Posterior vena cava (tissue), 2 donors: ENCODE measurements at places on chromosomes 2 and 18. TPM values are rescaled to one million over a fixed set of nuclear protein-coding genes. Genes with fewer than 3 reads are reported as not detected.
A peak's percentile ranks its signal among the peaks of the same experiment; 100 is the strongest.

- no peak for DNase-seq
Measured at GRCh38 chr18:14921031-14921430, 173.1 kb downstream of the ANKRD30B start.

- DNase-seq = peak; percentile 88
Measured at GRCh38 chr2:43221124-43221762, 5.2 kb downstream of the ZFP36L2 start.

DNA sequence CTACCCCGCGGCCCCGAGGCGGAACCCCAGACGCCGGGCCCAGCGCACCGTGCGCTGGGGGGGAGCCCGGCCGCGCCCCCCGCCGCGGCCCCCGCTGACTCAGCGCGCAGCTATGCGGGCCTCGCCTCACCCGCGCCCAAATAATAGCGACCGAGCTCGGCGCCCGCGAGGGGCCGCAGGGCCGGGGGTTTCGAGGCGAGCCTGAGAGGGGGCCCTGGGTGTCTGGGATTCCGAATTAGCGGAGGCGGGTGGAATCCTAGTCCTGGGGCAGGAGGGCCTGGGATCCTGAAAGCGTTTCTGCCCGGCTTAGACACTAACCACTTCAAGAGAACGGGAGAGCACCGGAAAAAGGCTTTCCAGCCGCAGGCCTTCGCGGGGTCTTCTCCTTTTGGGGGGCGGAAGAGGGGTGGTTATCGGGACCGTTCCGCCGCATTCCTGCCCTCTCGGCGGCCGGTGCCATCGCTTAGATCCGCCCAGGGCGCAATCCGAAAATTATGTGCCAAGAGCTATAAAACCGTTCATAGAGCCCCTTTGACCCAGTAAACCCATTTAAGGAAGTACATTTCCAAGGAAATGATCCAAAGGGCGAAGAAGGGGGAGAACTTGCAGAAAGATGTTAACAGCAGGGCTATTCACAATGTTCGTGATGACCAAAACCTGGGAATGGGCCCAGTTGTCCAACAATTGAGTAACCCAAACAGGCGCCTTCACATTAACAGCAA is 681 bp upstream of the ROCK2 start:
- peak; percentile 85 for DNase-seq

DNA sequence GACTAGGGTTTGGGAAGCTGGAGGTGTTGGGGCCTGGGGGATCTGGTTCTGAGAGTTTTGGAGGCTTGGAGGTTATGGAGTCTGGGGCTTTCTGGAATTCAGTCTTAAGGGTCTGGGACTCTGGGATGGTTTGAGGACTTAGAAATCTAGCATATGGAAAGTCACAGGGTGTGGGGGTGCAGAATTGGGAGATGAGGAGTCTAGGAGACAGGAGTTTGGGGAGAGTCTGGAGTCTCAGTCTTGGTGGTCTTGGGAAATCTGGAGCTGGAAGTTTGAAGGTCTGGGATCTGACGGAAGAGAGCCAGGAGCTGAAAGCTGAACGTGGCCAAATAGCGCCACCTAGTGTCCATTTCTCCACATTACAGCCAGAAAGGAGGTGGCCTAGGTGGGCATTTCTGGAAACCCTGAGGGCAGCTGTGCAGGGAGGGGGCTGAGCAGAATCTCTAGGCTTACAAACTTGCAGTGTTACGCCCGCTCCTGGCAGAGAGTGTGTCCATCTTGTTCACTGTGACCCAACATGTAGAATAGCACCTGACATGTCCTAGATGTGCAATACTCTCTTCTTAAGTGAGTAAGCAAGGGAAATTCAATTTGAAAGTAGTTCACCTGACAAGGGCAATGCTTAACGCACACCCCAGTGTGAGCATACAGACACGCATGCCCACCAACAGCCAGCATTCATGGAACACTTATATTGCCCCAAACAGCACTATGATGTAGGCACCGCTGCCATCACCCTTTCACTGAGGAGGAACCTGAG is 204.8 kb downstream of the TFCP2L1 start:
- DNase-seq = no peak

DNA sequence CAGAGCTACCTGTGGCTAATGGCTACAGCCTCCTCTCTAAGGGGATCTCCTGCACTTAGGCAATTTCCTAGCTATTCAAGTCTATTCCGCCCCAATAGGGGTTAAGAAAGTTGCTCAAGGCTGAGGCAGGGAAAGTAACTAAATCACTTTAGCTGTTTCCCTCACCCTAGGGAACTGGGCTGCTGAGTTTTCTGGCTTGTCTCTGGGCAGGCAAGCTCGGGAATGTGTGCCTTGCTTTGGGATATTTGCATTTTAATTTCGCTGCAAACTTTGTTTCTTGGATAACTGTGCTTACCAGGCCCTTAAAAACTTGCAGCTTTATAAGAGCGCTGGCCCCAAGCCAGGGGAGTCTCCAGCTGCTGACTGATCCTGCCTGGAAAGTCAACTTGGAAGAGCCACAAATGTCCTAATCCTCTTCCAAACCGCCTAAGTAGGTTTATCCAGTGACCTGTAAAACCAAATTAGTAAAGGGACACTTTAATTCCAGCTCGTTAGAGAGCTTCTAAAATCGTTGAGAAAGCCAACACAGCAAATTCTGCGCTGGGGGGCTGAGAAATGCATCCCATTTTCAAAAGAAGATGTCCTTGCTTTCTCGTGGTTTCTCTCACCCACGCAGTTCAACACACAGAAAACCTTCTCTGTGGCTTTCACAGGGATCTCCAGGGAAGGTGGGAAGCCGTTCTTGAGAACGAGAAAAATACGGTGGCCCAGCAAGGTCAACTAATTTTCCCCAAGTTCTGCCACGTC is 59.5 kb upstream of the SP3 start:
- peak; percentile 95 for DNase-seq

GRCh38 chr2:215677481-215677880 is 241.6 kb upstream of the FN1 start:
- no peak for DNase-seq

- DNase-seq = no peak
Measured at GRCh38 chr2:219709331-219709761, 81.9 kb downstream of the SLC4A3 start.

GRCh38 chr2:71609958-71610357 is 156.6 kb downstream of the DYSF start:
- no peak for DNase-seq

DNA sequence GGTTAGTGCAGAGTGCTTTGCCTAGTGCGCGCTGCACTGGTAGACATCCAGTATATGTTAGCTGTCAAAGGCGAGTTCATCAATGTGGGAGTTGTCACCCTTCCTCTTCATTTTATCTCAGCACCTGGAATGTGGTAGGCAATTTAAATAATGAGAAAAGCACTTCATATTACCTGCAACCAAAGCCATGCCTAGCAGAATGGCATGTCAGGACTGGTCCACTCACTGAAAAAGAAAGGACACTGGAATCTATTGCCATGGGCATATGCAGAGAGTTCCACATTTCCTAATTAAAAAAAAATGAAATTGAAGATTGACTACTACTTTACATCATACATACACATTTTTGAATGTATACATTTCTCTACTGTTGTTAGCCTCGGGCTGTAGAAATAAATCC is 139.6 kb downstream of the PAX3 start:
- no peak for DNase-seq

- no peak for DNase-seq
Measured at GRCh38 chr2:143701785-143702184, 572.6 kb downstream of the ARHGAP15 start.

GRCh38 chr2:105929516-105929915 is 184.8 kb downstream of the NCK2 start:
- DNase-seq = no peak

GRCh38 chr2:208183972-208184705 is 5.7 kb downstream of the C2orf80 start:
- no peak for DNase-seq

- no peak for DNase-seq
Measured at GRCh38 chr2:184683911-184684310, 85.6 kb downstream of the ZNF804A start.

DNA sequence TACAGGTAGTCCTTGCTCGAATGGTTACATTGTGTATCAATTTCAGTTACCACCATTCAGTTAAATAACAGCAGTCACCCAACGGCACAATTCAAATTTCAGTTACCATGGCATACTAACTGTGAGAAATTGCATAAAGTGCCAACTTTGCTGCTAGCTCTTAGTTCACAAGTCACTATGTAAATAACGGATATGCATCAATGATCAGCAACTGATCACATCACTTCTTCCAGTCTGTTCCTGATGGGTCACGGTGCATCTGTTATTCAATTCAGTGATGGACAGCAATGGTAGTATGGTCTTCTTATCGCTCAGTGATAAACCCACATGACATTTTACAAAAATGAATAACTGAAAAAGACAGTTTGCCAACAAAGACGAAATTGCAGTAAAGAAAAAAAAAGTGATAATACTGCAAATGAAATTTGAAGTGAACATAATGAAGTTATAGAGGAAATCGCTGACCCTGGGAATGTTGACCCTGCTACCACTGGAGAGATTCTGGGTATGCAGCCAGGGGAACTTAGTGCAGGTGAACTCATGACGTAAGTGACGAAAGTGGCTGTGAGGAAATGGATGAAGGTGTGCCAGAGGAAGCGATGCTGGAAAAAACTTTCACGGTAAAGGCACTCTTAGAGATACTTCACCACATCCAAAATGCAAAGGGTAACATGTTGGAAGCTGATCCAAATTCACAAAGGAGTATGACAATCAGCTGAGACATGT is 25.9 kb upstream of the RAPGEF4 start:
- no peak for DNase-seq

DNA sequence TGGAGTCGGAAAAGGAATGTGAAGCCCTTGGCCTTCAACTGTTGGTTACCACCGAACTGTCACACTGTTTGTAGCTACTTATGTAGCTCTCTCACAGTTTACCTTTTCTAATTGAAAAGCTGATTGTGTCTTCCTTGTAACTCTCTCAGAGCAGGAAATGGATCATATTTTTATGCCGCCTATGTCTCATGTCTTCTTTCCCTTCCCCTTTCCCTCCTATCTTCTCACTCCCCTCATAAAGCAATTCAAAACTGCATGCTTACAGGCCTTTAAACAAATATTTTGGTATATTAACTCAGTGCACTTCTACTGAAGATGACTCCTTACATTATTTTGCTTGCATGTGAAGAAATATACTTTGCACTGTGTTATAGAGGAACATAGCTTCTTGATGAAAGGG is 6.0 kb downstream of the SLC39A10 start:
- no peak for DNase-seq

DNA sequence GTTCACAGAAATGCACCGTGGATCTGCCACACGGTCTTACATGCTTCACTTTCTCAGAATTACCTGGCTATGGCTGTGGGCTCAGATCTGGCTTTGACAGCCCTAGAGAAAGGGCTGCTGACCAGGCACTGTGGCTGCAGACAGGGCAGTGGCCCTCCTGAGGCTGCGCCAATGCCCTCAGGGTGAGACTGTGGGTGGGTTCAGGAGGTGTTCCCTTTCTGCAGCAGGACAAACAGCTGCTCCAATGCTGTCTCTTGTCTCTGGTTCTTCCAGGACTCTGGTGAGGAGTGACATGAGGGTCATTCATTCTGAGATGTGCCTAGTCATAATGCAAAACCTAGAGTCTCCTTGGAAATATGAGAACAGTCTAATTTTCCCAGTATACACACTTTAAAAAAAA is 90.5 kb upstream of the SMIM21 start:
- no peak for DNase-seq

- no peak for DNase-seq
Measured at GRCh38 chr2:70475266-70475665, 78.4 kb downstream of the TGFA start.

DNA sequence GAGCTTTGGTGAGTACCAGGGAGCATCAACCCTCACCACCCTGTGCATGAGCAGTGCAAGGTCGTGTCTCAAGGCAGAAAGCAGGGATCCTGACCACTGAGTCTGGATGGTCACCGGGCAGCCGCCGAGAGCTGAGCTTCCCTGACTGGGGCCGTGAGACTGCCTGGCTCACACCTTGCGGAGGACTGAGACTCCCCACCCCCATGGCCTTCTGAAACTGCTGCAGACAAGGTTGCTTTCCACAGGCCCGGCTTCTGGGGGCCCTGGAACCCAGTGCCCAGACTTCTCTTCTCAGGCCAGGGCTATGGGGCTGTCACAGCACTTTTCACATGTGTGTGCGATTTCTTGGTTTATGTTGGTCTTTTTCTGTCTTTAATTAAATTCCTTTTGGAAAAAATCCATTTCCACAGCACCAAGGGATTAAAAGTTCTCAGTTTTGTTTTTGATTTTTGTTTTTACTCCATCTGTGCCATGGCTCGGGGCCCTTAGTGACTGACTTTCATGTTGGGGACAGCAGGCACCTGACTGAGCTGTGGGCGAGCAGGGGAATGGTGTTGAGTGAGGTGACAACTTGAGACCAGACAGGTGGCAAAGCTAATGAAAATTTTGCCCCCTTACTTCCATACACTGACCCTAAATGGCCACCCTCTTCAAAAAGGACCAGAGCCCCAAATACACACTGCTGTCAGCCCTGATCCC is 297.9 kb downstream of the CYP26B1 start:
- DNase-seq = no peak

- DNase-seq = peak; percentile 58
Measured at GRCh38 chr2:95007822-95008221, 17.7 kb upstream of the MAL start.

DNA sequence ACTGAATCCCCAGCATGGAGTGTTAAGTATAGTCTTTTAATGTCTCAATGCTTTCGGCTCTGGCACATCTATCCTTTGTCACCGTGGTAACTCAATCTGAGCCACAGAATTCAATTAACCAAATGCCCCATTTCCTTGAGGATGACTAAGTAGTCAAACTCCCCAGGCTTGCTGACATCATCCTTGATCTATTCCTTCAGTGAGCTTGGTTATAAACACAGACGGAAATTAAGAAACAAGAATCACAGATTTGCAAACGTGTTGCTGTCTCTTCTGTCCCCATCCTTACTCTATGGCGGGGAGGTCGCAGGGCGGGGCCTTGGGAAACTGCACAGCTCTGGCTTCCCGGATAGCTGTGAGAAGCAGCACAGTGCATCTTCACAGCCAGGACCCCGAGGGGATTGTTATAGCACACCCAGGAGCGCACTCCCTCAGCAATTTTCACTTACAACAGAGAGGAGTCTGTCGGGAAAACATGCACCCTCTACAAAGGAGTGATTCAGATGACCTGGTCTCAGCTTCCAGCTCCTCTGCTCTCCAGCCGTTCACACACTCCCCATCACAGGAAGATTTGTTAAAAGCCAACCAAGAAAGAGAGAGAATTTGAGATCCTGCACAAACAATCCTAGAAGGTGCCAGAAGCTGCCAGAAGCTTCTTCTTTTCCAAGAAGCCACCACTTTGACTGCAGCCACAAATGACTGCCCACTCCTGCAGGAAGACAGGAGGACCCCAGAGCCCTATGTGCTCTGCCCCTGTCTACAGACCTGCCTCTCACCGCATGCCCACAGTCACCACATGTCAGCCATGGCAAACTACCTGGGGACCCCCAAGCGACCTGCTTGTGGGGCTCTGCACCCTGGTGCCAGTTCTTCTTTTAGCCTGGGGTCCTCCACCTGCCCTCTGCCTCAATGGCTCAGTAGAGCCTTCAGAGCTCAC is 44.9 kb upstream of the YWHAQ start:
- DNase-seq = no peak

GRCh38 chr18:54357082-54357659 is 487 bp downstream of the STARD6 start:
- DNase-seq = no peak

Gene SPC25
- not detected for total RNA-seq

Gene STARD6
- not detected for total RNA-seq

Gene RELCH
- 29.7 TPM for total RNA-seq

Gene NAT8
- not detected for total RNA-seq

Gene GALNT14
- total RNA-seq = 1.1 TPM
